ENCODE measurements at places on chromosomes 7 and 10.

DNA sequence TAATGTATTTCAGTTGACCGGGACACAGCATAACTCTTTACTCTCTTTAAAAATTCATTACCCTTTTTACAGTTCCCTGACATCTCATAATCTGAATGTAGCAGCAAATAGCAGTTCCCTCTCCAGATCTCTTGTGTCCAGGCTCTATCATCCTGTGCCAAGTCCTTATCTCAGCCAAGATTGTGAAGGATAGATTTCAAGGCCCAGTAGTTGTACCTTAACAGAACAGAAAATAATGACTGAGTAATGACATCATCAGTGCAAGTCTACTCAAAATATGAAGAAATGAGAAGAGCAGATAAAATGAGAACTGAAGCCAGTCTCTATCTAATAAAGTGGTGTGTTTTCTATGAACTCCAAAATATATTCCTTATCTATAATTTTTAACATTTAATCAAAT lies 92.6 kb downstream of the TFEC start:
- no peak for DNase-seq

GRCh38 chr7:127755521-127755920 lies 103.5 kb downstream of the SND1 start:
- DNase-seq: no peak

DNA sequence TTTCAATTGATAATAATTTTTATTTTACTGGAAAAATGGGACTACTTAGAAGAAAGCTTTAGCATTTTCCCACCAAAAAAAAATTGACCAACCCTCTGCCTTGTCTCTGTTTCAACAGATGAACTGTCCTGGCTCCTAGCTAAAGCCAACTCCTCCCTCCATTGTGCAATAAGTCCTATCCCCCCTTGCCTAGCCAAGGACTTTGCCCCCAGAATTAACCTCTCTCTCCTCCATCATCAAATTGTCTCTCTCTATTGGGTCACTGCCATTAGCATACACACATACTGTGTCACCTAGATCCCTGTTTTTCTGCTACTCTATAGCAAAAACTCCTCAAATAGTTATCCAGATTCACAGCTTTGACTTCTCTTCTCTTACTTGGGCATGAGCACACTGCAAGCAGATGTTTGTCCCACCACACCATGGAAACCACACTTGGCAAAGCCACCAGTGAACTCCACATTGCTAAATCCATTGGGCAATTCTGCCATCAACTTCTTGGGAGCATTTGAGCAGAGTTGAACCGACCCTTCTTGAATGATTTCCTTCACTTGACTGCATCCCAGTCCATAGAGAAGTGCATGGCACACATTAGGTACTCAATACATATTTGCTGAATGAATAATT lies 91.4 kb upstream of the NEBL start:
- DNase-seq: no peak

DNA sequence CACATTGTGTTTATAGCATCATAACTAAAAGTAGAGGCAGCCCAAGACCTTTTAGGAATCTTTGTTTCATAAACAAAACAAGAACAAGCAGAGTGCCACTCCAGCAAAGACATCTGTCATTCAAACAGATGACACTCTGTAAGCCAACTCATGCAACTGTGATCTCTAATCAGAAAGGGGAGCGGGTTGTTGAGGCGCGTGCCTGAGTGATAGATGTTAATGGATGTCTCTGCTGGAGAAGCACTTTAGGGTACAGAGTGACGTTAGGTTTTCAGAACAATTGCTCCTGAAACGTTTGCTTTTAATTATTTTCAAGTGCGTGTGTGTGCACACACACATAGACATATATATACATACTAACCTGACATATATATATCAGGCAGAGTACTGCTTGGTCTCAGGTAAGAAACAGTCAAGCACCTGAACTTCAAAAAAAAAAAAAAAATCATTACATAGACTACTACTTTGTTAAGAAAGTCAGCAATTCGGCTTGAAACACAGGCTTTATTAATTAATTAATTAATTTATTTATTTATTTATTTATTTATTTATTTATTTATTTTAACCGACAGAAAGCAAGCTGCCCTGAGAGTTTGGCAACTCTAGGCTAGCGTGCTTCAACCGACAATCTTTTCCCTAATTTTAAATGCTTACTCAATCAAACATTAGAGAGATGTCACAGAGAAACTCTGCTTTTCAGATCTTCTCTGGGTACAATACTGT lies 109.1 kb downstream of the POU6F2 start:
- no peak for DNase-seq

- no peak for DNase-seq
These were observed 69.3 kb downstream of the FOXL3 start for GRCh38 chr7:359226-359765.

GRCh38 chr10:516764-517163 lies 172.7 kb downstream of the DIP2C start:
- no peak for DNase-seq

DNA sequence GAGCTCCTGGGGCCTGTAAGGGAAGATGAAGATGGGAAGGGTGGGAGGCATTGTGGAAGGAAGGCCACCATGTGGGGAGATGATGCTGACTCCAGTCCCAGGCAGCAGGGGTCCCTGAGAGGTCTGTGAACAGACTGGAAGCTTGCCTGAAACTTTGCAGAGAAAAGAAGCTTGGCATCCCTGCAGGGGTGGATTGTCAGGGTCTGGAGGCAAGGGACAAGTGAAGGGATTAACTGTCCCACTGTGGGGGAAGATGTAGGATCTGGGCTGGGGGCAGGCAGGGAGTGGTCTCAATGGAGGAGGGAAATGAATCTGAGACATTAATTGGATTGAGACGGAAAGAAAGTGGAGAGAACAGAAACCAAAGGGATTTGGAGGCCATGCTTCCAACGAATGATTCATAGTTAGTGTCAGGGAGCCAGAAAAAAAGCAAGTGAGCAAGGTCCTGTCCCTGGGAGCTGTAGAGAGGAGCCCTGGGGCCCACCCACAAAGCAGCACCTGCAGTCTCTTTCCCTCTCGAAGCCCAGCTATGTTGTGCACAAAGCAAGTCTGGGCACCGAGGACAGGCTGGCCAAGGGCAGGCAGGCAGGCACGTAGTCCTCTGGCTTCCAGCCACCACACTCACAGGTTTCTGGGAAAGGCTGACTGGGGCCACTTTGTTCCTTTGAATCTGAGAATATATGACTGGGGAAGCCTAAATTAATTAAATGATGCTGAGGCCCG lies 4.7 kb upstream of the SLC18A3 start:
- DNase-seq: no peak

DNA sequence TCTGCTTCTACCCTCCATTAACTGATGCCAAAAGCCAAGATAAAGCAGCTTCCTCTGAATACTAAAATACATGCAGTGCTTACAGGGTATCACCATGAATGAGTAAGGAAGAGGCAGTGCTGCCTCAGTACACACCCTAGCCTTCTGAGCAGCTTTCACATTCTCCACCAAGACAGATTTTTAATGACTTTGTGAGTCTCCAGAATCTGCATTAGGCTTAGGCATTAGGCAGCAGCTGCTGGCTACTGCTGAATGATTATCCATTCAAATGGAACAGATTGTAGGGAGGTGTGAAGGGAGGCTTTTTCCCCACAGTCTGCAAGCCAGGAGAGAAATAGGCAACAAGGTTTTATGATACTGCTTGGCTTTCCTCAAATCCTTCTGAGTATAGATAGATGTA lies 1226.7 kb upstream of the LRRN3 start:
- no peak for DNase-seq

DNA sequence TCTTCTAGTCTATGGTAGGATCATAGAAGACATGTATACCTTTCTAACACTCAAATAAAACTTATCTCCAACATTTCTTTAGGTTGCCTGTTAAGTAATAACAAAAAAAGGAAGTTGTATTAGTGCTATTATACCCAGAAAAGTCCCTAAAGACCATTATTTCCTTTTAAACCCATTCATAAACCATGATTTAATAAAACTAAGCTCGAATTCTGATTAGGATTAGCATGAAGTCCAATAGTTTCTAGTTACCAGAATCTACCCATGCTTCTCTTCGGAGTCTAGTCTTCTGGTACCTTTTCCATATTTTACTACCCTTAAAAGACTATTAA lies 62.7 kb downstream of the USP6NL start:
- DNase-seq: no peak

GRCh38 chr10:89684604-89685003 lies 16.8 kb upstream of the KIF20B start:
- no peak for DNase-seq

DNA sequence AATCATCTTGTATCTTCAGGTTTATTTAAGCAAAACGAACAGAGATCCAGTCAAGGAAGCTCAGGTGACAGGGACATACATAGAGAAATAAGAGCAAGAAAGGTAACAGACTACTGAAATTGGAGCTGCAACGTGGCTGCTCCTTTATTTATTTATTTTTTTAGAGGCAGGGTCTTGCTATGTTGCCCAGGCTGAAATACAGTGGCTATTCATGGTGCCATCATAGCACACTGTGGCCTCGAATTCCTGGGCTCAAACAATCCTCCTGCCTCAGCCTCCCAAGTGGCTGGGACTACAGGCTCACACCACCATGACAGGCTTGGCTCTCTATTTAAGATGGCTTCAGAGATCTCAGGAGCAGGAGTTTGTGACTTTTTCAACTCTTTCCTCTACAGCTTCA lies 46.4 kb downstream of the COL1A2 start:
- no peak for DNase-seq

DNA sequence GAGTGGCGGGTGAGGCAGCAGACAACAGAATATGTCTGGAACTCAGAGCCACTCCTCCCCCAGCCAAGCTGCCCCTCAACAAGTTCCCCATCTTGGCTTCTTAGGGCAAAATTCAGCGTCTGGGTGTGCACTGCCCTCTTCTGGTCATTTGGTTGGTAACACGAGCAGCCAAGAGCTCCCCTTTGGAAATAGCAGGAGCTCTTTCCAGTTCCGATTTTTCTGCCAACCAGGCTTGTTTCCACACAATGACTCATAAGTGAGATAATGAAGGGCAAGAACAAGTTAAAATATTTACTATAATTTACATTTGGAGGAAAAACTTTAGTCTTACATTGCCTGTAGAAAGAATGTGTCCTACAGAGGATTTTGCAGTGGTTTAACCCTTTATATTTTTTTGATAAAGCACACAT lies 70.5 kb downstream of the ADCYAP1R1 start:
- DNase-seq: peak; percentile 60

DNA sequence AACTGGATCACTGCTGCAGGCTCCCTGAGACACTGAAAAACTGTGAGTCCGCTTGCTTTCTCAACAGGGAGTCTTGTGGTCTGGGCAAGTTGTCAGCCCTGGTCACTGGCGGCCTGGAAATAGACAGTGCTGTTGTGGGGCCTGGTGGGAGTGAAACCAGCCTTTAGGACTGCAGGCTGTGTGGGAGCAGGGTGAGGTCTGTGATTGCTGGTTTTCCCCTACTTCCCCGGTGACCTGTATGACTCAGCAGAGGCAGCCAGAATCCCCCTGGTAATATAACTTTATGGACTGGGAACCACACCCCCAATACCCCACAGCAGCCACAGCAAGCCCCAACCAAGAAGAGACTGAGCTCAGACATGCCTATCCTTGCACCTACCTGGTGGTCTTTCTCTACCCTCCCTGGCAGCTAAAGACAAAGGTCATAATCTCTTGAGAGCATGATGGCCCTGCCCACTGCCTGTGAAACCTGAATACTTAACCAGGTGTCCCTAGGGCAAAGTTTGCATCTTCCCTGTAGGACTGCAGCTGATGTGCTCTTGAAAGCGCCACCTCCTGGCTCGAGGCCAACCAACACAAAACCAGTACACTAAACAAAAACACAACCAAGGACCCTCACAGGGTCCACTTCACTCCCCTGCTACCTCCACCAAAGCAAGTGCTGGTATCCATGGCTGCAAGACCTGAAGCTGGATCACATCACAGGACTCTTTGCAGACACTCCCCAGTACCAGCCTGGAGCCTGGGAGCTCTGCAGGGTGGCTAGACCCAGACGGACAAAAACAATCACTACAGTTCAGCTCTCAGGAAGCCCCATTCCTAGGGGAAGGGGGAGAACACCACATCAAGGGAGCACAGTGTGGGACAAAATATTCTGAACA lies 7.2 kb upstream of the ADAM22 start:
- no peak for DNase-seq

- DNase-seq: no peak
These were observed 45.8 kb downstream of the FIGNL1 start for GRCh38 chr7:50404392-50404791.

GRCh38 chr7:50369143-50370026 lies 64.9 kb downstream of the IKZF1 start:
- no peak for DNase-seq

DNA sequence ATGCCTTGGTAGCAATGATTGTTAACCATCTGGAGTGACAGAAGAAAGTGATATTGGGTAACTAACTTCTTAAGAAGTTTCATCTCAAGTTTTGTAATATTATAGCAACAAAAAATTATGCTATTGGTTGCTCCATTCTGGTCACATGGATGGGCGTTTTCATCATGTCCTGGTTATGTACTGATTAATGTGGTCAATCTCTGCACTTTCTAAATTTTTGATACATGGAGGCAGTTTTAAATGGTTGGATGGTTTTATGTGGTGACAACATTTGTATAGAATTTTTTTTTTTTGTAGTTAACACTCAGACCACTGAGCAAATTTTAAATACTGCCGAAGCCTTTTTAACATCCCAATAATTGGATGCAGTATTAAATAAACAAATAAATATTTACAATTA lies 55.2 kb upstream of the CCAR1 start:
- DNase-seq: peak; percentile 41

DNA sequence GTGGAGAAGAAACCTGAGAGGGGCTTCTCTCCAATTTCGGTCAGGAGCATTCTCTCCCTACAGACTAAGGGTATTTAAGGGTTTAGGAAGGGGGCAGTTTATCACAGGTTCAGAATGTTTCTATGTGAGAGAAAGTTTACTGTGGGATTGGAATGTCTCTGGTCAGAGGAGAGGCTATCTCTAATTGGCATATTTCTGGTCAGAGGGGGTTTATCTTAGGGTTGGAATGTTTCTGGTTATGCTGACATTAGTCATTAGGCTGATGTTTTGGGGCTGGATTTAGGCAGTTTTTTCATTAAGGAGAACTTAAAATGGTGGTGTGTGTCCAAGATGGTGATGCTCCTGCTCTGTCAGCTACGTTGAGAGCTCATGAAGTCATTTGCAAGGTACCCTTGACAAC lies 758.0 kb downstream of the TYW1 start:
- no peak for DNase-seq

- no peak for DNase-seq
These were observed 3.3 kb upstream of the GAD2 start for GRCh38 chr10:26213157-26213800.

DNA sequence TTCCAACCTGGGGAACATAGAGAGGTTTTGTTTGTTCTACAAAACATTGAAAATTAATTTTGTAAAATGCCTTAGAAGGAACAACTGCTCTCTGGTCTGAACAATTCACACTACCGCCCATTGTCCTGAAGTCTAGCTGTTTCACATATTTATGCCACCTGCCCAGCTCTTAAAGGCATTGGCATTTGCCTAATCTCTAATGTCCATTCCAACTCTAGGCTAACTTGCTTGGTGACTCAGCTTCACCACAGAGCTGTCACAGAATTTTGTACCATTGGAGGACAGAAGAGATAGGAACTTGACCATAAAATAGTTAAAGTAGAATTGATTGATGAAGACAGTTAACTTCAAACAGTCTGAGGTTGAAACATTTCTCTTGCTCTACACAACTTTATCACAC lies 53.5 kb upstream of the PPP1R17 start:
- no peak for DNase-seq

GRCh38 chr7:711093-711921 lies 15.2 kb upstream of the DNAAF5 start:
- DNase-seq: no peak

All from AG04449 (cell line).